ENCODE measurements at places on chromosomes 2 and 18. TPM values are rescaled to one million over a fixed set of nuclear protein-coding genes. Genes with fewer than 3 reads are reported as not detected.

- DNase-seq = no peak
Observed at GRCh38 chr2:198340846-198341245, 536.5 kb downstream of the PLCL1 start.

- no peak for DNase-seq
Observed at GRCh38 chr2:129673847-129674711, 305.4 kb upstream of the RAB6C start.

GRCh38 chr2:108013305-108013704, 27.0 kb downstream of the SLC5A7 start:
- DNase-seq = no peak

GRCh38 chr2:28684142-28684858, 67.3 kb upstream of the PPP1CB start:
- peak; percentile 86 for DNase-seq

GRCh38 chr2:217286833-217287232, 427.0 kb upstream of the TNP1 start:
- DNase-seq = no peak

DNA sequence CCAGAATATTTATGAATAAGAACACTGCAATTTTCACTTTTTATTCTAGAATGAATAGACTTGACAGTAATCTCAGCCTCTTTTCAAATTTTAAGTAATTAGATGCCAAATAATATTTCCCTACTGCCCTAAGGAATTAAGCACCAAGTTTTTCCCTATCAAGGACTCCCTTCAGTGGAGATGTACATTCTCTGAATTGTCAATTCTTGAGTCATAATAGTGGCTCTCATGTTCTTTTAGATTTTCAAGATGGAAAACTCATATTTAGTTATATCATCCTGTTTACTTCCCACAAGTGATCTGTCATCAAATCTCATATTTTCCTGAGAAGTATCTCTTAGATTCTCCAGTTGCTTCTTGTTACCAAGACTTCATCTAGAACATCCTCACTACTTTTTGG, 1248.9 kb upstream of the CHAC2 start:
- DNase-seq = no peak

DNA sequence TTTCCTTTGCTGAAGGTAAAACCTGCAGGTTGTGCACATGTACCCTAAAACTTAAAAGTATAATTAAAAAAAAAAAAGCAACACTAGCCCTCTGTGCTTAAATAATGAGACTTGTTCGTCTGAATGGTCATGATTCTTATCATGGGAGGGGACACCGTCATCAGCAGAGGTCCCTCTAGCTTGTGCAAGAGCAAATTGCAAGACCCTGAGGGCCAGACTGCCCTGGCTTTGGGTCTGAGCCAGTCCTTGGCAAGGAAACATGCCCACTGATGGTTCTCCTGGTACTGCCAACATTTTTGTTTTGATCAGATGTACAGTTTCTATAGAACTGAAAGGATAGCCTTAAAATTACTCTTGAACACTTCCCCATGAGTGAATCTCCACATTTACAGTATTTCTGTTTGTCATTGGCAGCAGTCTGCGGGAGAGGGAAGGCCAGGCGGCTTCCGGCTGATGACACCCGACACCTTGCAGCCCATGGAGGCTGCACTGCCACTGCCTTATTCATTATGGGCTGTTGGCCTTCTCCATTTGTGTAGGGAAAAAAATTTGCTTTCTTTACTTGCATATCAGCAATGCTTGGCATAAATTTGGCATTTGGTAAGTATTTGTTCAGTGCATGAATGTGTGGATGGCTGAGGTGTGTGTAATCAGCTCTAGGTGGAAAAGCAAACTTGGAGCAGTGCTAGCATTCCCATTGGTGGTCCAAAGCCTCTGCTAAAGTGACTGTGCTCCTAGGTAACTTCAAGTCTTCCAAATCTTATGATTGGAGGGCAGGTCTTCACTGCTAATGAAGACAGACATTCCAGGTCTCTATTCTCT, 161.6 kb upstream of the ALKAL2 start:
- no peak for DNase-seq

DNA sequence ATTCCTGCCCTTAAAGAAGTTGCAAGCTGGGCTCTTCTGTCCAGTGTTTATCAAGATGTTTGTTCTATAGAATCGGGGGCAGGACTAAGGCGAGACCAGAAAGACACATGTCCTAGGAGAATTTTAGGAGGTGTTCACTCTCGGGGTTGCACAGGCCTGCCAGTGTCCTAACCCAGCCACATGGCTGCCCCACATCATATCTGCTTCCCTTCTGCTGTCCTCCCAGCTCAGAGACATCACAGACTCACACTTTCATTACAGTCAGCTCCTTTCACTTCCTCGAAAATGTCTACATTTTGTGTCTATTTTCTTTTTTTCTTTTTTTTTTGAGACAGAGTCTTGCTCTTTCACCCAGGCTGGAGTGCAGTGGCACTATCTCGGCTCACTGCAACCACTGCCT, 10.7 kb upstream of the MRO start:
- no peak for DNase-seq

DNA sequence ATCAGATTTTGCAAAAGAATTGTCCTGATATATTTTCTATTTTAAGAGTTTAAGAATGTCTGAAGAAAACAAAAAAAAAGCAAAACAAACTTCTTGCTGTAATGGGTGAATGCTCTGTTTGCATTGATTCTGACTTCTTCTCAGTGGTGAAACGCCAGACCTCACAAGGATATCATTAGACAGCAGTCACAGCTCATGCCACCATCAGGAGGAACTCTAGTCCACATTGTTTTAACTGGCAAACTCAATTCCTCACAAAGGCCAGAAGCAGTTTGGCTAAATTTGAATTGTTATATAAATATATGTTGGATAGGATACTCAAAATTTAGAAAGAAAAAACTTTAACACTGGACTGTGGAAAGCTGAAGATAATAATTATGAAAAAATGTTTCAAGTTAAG, 89.4 kb downstream of the DOK6 start:
- DNase-seq = no peak

HDAC4 gene
- total RNA-seq = 11.3 TPM

FSIP2 gene
- total RNA-seq = 0.10 TPM

ANKRD62 gene
- not detected for total RNA-seq

SOCS6 gene
- 9.6 TPM for total RNA-seq

RSAD2 gene
- not detected for total RNA-seq

All from SJCRH30 (cell line).